ENCODE measurements at places on chromosomes 5 and 9. TPM values are rescaled to one million over a fixed set of nuclear protein-coding genes. Genes with fewer than 3 reads are reported as not detected.

FBXO4 gene
- 9.0 TPM for total RNA-seq

PCDHB16 gene
- not detected for total RNA-seq

ACTBL2 gene
- 0.07 TPM for total RNA-seq

GPX8 gene
- 36.5 TPM for total RNA-seq

IFNA21 gene
- not detected for total RNA-seq

FCN1 gene
- not detected for total RNA-seq

FOXD4L4 gene
- 0.52 TPM for total RNA-seq

GZMA gene
- not detected for total RNA-seq

MAML1 gene
- total RNA-seq: 29.5 TPM

POLR3G gene
- total RNA-seq: 44.8 TPM

ELOVL7 gene
- 20.0 TPM for total RNA-seq

DNA sequence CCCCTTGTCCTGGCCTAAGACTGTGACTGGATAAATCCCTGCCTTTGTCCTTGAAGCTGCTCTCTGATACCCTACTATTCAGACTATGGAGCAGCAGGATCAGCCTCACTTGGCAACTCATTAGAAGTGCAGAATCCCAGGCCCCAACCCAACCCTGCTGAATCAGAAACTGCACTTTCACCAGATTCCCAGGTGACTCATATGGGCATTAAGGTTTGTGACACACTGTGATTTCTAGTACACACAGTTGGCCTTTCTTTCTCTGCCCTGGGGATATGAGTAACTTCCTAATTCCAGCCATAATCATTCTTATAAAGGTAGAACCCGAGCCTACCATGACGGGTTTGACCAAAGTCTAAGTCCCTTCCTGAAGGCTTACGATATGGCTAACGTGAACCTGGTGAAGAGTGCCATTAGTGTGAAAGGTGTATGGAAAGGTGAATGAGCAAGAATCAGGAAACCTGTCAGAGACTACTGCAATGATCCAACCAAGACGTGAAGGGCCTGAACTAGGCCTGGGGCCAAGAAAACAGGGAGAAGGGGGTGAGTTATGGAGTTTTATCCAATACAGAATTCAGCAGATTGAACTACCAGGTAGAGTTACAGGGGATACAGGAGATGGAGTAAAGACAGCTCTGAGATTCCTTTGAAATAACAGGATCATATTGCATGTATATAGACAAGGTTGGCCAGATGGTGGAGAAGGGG is 533.0 kb downstream of the BNC2 start:
- no peak overlapping the region for H3K27ac ChIP-seq
- H3K4me3 ChIP-seq: no peak overlapping the region
- no peaks in the 10 kb centered on the region for H3K36me3 ChIP-seq
- no peaks in the 10 kb centered on the region for H3K27me3 ChIP-seq
- no peaks in the 10 kb centered on the region for H3K4me1 ChIP-seq

GRCh38 chr5:68843624-68844364 is 250.0 kb upstream of the SLC30A5 start:
- no peaks in the 10 kb centered on the region for H3K4me1 ChIP-seq
- H3K27me3 ChIP-seq: no peaks in the 10 kb centered on the region
- no peak for DNase-seq
- no peak overlapping the region for H3K27ac ChIP-seq

GRCh38 chr9:27165670-27166069 is 56.6 kb downstream of the TEK start:
- no peaks in the 10 kb centered on the region for H3K27me3 ChIP-seq
- H3K36me3 ChIP-seq: no peaks in the 10 kb centered on the region
- H3K4me1 ChIP-seq: no peaks in the 10 kb centered on the region
- no peak overlapping the region for H3K4me3 ChIP-seq
- no peak for DNase-seq

DNA sequence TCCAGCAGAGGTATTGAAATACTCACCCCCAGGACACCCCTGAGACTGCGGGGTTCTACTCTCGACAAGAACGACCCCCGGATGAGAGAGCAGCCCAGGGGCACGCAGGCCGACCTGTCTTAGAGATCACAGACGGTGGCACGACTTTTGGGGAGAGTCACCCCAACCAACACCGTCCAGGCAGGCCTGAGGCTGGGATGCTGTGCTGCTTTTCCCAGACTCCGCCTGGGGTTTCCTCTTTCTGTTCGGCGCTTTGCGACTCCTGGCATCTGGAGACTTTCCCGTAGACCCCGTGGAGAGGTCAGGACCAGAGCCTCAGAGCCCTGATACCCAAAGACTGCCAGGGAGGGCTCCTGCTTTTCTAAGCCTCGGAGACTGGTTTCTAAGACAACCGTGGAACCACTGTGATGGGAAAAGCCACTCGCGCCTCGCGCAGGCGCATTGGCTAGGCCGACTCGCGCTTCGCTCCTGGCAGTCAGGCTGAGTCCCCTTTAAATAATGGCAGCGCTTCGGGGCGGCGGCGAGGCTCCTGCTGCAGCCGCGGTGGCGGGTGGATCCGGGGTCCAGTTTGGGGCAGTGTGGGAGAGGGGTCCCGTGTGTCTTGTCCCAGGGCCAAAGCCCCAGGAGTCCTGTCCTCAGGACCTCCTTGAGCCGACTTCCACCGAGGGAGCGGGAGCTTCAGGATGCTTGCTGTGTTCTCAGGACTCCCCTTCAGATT is 484.0 kb downstream of the SPATA31A7 start:
- no peak for DNase-seq
- no peaks in the 10 kb centered on the region for H3K36me3 ChIP-seq
- H3K4me1 ChIP-seq: no peaks in the 10 kb centered on the region
- H3K27ac ChIP-seq: no peak overlapping the region
- no peak overlapping the region for H3K4me3 ChIP-seq

GRCh38 chr5:76479973-76480667 is 77.0 kb downstream of the IQGAP2 start:
- H3K4me1 ChIP-seq: no peaks in the 10 kb centered on the region
- H3K27me3 ChIP-seq: no peaks in the 10 kb centered on the region
- no peak for DNase-seq
- H3K4me3 ChIP-seq: no peak overlapping the region
- H3K36me3 ChIP-seq: no peaks in the 10 kb centered on the region

- H3K27ac ChIP-seq: no peak overlapping the region
- H3K36me3 ChIP-seq: no peaks in the 10 kb centered on the region
- H3K4me1 ChIP-seq: no peaks in the 10 kb centered on the region
- H3K27me3 ChIP-seq: no peaks in the 10 kb centered on the region
These were observed 33.4 kb downstream of the SEMA5A start for GRCh38 chr5:9512457-9512856.

GRCh38 chr9:106035806-106036205 is 341.5 kb downstream of the TMEM38B start:
- peaks cover 20% of the 10 kb centered on the region for H3K27me3 ChIP-seq
- DNase-seq: no peak
- H3K36me3 ChIP-seq: no peaks in the 10 kb centered on the region
- no peak overlapping the region for H3K27ac ChIP-seq
- no peak overlapping the region for H3K4me3 ChIP-seq
- no peaks in the 10 kb centered on the region for H3K4me1 ChIP-seq

GRCh38 chr9:112898872-112899311 is 8.2 kb upstream of the SLC46A2 start:
- H3K36me3 ChIP-seq: no peaks in the 10 kb centered on the region
- no peak overlapping the region for H3K27ac ChIP-seq
- H3K27me3 ChIP-seq: 0 out of 2 replicates have a peak, but pooled peaks cover 3% of the 10 kb centered on the region

GRCh38 chr9:90827181-90827871 is 25.7 kb downstream of the SYK start:
- H3K4me1 ChIP-seq: no peaks in the 10 kb centered on the region
- H3K36me3 ChIP-seq: no peaks in the 10 kb centered on the region
- DNase-seq: no peak
- no peak overlapping the region for H3K4me3 ChIP-seq

DNA sequence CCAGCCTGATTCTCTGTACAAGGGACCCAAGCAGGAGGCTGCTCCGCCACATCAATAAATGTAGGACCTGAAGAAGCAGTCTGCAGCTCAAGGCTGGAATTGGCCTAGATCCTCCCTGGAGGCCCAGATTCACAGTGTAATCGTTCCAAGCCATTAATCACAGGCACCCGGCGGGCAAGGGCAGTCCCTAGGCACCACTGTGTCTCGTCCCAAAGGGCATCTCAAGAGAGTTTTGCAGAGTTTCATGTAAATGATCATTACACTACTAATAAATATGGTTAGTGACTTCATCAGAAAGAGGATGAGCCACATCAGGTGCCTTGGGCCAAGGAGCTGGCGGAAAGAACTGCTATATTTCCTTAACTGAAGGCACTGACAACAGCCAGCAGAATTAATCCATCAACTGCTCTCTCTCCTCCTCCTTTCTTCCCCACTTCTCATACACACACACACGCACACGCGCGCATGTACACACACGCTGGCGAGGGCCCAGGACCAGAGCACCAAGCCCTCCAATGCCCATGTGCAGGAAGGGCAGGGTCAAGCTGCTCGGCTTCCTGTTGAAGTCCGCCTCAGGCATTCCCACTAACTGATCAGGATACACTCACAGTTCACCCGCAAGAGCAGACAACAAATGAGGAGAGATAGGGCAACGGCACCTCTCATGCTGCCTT is 33.9 kb downstream of the GNAQ start:
- DNase-seq: no peak
- H3K27me3 ChIP-seq: no peaks in the 10 kb centered on the region
- H3K36me3 ChIP-seq: no peaks in the 10 kb centered on the region
- 0 out of 2 replicates have a peak, but pooled peaks cover 5% of the 10 kb centered on the region for H3K4me1 ChIP-seq

DNA sequence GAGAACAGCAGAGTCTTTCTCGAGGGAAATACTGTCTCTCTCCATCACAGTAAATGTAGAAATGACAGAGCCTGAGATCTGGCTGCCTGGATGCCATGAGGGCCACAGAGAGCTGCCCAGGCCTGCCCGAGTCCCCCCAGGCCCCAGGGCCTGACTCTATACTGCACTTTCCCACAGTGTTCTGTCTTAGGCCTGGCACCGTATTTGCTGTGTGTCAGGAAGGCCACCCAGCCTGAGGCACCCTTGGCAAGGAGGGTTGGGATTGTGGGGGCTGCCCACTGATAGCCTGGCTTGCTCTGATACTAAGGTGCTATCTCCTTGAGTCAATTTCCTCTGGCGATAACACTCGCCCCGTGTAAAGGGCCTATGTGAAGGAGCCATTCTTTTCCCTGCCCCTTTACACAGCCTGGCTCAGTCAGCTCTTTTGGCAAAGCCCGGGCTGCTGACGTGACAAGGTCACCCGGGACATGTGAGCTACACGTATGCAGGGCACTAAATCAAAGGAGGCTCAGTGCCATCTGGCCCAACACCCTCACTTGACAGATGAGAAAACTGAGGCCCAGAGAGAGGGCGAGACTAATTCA is 630.1 kb upstream of the KLF4 start:
- DNase-seq: no peak
- H3K36me3 ChIP-seq: no peaks in the 10 kb centered on the region
- no peak overlapping the region for H3K4me3 ChIP-seq
- H3K27me3 ChIP-seq: no peaks in the 10 kb centered on the region

DNA sequence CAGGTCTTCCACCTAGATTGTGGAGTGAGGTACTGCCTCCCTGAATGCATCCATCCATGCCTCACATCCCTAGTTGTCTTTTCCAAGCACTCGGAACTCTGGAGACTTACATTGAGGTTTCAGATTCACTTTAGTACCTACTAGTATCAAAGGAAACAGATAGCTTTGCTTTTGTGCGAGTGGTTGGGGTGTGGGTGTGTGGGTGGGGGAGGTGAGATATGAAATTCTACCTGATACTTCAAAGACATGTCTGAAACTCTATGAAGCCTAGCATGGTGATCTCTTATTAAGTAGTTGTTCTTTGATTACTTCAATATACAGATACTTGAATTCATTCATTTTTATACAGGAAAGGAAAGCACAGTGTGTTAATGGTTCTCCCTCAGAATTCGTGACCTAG is 64.4 kb downstream of the MCCC2 start:
- no peaks in the 10 kb centered on the region for H3K27me3 ChIP-seq
- H3K4me1 ChIP-seq: no peaks in the 10 kb centered on the region
- no peak overlapping the region for H3K4me3 ChIP-seq
- 0 out of 2 replicates have a peak, but pooled peaks cover 4% of the 10 kb centered on the region for H3K36me3 ChIP-seq

- no peak overlapping the region for H3K4me3 ChIP-seq
- H3K36me3 ChIP-seq: no peaks in the 10 kb centered on the region
- DNase-seq: no peak
- H3K4me1 ChIP-seq: peaks cover 22% of the 10 kb centered on the region
- H3K27ac ChIP-seq: no peak overlapping the region
- H3K27me3 ChIP-seq: no peaks in the 10 kb centered on the region
These were observed 2.2 kb downstream of the NXNL2 start for GRCh38 chr9:88536951-88537760.

DNA sequence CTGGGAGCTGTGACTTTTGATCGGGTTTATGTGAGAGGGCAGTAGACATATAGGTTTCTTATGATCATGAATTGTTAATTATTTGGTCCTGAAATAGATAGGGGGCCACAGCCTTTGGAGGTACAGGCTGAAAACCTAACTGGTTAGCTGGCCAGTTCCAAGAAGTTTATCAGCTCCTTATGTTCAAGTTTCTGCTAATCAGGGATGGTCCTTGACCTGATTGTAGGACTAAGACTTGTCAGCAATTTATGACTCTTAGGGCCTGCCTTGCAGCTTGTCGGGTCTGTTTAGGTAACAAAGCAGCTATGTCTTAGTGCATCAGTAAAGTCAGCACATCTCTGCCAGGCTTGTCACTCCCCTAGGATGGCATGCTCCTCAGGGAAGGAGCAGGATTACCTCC is 151.8 kb upstream of the RUSC2 start:
- no peaks in the 10 kb centered on the region for H3K27me3 ChIP-seq
- no peak overlapping the region for H3K4me3 ChIP-seq
- H3K4me1 ChIP-seq: no peaks in the 10 kb centered on the region
- no peak for DNase-seq

DNA sequence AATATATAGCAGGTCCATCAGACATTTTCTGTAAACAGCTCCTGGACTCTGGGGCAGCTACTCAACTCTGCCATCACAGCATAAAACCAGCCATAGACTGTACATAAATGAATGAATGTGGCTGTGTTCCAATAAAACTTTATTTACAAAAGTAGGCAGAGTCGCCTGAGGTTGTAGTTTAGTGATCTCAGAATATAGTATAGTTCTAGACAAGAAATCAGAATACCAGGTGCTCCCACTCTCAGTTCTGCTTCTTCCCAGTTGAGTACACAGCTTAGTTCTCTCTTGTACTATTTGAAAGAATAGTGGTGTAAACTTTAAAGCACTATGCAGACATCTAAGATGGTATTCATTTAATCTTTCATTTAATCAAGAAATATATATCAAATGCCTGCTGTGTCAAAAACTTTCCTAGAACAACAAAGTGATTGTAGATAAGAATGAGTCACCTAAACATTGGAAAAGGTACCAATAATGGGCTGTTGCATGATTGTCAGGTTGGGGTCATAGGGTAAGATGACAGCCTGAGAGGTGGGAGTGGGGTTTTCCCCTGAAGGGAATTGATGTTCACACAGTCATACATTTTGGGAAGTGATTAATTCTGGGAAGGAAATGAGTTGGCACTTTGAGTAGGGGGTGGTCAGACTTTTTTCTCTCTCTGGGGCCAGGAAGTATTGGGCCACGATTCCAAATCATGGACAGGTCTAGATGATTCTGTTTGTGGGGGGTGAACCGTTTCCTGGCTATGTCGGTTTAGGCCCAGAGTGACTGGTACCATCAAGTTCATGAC is 37.0 kb downstream of the TNFSF8 start:
- H3K27ac ChIP-seq: no peak overlapping the region
- no peak for DNase-seq
- H3K4me3 ChIP-seq: no peak overlapping the region
- H3K27me3 ChIP-seq: peaks cover 12% of the 10 kb centered on the region

GRCh38 chr9:6171667-6172066 is 43.9 kb upstream of the IL33 start:
- H3K36me3 ChIP-seq: no peaks in the 10 kb centered on the region
- no peak overlapping the region for H3K4me3 ChIP-seq
- no peak for DNase-seq
- H3K27ac ChIP-seq: no peak overlapping the region
- no peaks in the 10 kb centered on the region for H3K27me3 ChIP-seq
- no peaks in the 10 kb centered on the region for H3K4me1 ChIP-seq

Data from HCT116 (cell line).